ENCODE measurements at places on chromosomes 2 and 18.

DNA sequence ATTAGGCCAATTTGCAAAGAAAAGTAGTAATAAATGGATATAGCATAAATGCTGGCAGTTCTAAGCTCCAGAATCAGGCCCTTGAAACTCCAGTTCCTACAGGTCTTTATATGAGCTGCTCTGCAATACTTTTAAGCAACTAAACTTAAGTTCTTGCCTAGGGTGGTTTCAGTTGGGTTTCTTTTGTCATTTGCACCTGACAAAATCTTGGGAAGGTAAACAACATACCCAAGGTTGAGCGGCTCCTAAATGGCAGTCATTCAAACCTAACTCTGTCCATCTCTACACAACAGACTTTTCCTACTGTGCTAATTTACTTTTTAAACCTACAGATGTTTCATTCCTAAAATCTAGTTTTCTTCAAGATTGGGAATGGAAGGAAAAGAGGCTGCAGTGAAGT, 9.3 kb upstream of the KANSL1L start:
- no peak for DNase-seq

DNA sequence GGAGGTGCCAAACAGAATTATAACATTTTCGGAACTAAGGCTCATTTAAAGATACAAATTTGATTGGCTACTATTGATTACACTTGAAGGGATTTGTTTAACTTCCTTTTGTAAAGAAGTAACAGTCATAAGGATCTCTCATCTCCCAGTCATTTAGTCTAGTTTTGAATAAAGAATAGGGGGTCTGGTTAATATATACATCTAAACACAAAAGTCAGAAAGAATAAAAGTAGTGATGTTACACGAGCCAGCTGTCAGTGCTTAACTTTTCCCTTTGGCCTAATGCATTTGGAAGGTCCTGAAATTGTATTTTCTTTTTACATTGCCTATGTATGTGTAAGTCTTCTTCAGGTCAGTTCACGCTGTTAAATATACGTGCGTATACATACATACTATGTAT, 8.1 kb downstream of the SEPTIN2 start:
- no peak for DNase-seq

- no peak for DNase-seq
These were observed 128.7 kb downstream of the PLA2R1 start for GRCh38 chr2:159933727-159934049.

GRCh38 chr2:206390181-206390580, 53.2 kb upstream of the ADAM23 start:
- DNase-seq: no peak

DNA sequence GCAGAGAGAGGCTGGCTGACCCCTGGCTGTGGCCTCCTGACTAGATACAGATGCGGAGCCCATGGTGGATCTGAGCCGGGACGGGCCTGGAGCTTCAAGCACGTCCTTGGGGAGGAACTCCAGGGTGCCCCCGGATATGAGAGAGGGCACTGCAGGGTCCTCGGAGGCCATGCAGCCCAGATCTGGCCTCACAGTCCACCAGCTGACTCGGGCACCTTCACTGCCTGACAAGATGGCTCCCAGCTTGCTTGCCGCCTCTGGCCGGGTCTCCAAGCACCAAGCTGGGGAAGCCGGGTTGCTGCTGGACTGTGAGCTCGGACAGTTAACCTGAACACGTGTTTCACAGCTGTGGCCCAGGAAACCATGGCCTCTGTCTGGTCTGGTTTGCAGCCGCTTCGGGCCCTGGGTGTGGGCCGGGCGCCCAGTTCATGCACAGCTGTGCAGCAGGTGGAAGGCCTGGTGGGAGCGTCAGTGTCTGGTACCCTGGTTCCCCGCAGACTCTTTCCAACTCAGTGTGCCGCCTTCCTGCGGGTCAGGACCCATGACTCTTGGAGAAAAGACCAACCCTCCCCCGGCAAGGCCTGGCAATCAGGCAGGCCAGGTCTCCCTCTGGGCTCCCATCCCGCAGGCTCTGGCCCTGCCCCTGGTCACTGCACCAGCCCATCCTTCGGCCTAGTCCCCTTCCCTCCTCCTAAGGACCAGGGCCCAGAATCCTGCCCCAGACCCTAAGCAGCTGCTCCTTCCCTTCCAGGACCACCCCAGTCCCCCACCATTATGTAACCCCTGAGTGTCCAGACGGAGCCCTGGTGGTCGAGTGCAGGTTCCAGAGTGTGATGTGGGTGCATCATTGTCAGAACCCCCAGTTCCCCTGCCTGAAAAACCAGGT, 74.6 kb upstream of the OTOS start:
- no peak for DNase-seq

All from D721Med (cell line).